ENCODE measurements at places on chromosomes 4 and X.
A peak's percentile ranks its signal among the peaks of the same experiment; 100 is the strongest.

DNA sequence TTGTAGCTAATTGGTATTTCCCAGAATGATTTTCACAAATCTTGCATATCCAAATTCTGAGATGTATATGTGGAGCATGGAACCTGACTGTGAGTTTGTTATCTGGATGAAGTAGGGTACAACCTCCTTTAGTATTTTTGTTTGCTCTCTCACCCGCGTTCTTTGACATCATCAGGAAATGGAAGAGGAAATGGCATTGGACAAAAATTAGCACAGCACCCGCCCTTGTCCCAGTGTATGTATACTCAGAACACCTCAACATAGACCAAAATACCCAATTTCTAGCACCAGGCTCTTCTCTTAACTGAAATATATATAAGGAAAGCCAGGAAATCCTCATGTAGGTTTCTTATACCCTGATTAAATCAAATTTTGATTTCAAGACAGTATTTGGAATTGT lies 6.9 kb upstream of the PGRMC2 start:
- DNase-seq: no peak

GRCh38 chrX:28379103-28379502 lies 208.1 kb upstream of the IL1RAPL1 start:
- DNase-seq: no peak

DNA sequence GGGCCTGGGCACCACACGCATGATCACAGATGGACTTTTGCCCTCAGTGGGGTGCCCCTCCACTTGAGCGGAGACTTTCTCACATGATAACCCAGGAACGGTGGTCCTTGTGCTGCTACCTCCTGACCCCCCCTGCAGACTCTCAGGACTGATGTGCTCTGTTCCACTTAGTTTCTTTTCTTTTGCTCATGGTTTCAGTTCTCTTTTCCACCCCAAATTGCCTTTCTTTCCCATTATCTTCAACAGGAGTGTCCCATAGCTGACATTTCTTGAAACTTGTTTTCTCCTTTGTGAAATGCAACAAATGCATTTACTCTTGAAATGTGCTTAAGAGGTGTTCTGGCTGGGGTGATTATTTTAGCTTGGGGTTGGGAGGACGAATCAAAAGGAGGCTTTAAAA lies 9.0 kb downstream of the MPC1L start:
- no peak for DNase-seq

GRCh38 chr4:183989461-183989860 lies 84.4 kb downstream of the STOX2 start:
- no peak for DNase-seq

GRCh38 chrX:150504397-150505182 lies 63.8 kb upstream of the MTM1 start:
- DNase-seq: no peak

- peak; percentile 2 for DNase-seq
Measured at GRCh38 chr4:168028970-168029597, 63.3 kb upstream of the ANXA10 start.

- DNase-seq: no peak
Measured at GRCh38 chr4:85180533-85180932, 214.0 kb upstream of the WDFY3 start.

DNA sequence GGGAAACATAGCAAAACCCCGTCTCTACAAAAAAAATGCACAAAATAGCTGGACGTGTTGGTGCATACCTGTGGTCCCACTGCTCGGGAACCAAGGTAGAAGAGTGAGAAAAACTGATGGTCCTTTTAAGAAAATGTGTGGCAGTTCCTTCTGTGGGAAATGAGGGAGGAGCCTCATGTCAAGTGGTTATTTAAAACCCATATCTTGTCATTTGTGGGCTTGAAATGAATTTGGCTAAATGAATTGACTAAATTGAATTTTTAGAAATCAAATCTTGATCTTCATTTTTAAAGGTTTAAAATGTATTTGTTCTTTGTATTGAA lies 16.2 kb upstream of the LAMP2 start:
- no peak for DNase-seq
